GF-D8 (cell line): ENCODE measurements at places on chromosomes 6 and 20.

DNA sequence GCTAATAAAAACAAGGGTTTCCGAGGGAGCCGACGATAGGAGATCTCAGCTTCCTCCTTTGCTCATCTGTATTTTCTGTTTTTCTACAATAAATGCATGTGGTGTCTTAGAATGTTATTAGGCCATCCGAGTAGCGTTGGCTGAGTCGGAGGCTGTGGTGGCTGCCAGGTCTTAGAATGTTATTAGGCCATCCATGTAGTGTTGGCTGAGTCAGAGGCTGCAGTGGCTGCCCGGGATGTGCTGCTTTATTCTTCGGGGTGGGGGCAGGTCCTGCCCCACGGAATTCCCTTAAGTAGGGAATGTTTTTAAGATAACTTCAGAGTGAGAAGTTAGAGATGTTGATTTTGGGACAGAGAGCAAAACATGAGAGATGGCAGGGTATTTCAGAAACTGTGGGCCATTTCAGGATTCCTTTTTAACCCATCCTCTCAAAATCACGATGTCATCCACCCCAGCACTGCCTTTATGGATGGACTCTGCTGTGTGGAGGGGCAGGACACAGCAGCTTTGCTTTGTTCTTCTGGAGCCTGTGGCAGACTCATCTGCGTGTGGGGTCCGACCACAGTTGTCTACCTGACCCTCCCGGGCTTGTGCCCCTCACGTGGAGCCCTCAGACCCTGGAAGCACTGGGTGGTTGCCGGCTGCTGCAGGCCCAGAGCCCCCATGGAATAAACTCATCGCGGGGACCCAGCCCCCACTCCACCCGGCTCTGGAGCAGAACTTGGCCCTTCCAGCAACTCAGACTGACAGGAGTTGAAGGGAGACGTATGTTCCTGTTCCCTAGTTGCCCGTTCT, 20.4 kb downstream of the OSBPL2 start:
- DNase-seq, result no peak

DNA sequence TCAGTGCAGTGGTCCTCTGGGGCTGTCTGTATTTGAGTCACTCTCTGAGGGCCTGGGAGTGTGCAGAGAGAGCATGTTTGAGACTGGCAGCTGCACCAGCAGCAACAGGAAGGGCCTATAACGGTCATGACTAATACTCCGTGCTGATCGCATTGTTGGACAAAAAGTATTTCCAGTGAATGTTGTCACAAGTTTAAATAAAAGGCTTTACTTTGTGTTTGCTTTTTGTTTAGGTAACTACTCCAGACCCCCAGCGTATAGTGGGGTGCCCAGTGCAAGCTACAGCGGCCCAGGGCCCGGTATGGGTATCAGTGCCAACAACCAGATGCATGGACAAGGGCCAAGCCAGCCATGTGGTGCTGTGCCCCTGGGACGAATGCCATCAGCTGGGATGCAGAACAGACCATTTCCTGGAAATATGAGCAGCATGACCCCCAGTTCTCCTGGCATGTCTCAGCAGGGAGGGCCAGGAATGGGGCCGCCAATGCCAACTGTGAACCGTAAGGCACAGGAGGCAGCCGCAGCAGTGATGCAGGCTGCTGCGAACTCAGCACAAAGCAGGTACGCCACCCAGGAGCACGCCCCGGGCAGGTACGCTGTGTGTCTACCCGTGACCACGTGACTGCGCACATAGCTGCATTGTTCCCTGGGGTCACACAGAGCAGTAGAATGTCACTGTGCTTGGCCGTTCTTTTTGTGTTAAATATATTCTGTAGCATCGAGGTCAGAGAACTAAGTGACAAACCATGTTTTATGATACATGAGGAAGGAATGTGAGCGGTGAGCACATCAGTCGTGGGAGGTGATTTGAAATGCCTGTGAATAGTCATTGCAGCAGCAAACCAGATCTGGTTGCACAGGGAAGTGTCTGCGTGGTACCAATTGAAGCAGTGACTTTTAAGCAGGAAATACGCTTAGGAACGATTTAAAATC, 174.7 kb downstream of the TMEM242 start:
- no peak for DNase-seq

- DNase-seq, result no peak
Measured at GRCh38 chr20:34163307-34163706, 51.3 kb upstream of the EIF2S2 start.

GRCh38 chr20:44066645-44067606, 120.1 kb downstream of the JPH2 start:
- DNase-seq, result no peak

DNA sequence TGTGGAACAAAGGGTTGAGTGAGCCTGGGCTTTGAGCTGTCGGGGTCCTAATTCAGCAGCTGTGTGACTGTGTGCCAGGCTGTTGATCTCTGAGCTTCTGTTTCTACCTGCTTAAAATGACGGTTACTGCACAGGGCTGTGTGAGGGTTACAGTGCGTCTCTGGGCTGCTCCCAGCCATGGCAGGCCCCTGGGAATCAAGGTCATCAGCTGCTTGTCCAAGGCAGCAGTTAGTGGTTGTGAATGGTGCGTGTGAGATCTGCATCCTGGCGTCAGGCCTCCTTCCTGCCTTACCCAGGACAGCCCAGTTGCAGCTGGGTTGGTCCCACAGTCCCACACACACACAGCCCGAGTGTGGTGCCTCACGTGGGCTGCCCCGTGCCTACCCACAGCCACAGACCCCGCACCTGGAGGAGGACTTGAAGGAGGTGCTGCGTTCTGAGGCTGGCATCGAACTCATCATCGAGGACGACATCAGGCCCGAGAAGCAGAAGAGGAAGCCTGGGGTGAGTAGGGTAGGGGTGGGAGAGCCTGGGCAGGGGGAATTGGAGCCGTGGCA, 15.6 kb downstream of the GTSF1L start:
- DNase-seq, result no peak

DNA sequence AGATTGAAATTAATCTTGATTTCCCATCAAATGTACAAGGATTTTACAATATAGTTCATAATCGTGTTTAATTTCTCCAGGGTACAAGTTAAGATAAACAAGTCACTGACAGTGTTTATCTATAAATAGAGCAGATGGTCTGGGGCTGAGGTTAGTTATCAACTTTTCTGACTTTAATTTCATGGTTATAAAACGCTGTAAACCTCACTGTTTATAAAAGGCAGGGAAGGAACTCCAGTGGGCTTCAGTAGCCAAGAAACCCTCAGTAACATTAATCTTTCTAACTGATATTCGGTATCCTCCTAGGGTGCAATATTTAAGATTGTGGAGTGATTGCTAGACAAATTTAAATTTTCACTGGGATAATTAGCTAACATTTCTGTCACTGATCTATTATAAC, 68.6 kb downstream of the GFRAL start:
- no peak for DNase-seq

GRCh38 chr20:63295846-63296245, 2.9 kb downstream of the COL20A1 start:
- DNase-seq, result no peak

DNA sequence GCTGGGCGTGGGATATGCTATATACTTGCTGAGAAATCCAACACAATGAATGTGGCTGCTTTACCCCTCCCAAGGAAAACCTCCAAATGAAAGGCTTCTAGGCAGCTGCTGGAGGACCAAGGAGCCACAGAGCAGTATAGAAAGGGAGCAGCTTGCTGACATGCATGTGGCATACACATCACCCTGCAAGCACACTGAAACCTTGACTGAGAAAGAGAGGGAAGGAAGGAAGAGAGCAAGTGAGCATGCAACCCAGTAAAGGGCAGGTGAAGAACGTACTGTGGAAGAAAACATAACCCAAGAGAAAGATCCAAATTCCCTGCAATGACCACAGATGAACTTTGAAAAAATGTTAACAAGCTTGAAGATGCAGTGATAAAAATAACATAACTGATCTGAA, 543.0 kb downstream of the KIF16B start:
- no peak for DNase-seq

DNA sequence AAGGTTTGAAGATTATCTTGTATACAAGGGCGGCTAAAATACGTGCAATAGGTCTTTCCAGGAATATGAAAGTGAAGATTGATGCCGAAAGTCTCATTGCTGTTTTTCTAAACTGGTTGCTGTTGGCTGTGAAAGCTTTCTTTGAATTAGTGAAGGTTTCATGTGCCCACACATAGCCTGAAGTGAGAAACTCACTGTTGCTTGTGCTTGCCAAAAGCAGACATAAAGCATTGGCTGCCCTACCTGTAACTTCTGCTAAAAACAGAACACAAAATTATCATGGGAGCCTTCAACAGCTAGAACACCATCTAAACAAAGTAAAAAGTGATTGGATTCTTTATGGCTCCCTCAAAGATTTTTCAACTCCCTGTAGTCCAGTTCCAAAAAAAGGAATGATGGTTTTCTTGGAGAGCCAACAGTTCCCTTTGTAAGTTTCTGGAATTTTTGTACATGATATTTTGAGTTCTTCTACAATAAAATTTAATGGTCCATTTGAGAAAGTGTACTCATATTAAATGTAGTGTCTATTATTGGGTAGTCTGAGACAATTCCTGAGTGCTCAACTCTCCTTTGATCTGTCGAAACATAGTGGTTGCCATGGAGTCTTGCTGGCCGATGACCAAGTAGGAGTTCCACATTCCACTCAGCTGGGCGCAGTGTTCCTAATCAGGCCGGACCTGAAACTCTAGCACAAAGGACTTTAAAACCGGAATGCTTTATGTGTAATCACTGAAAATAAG, 68.5 kb downstream of the PLEKHG1 start:
- no peak for DNase-seq

DNA sequence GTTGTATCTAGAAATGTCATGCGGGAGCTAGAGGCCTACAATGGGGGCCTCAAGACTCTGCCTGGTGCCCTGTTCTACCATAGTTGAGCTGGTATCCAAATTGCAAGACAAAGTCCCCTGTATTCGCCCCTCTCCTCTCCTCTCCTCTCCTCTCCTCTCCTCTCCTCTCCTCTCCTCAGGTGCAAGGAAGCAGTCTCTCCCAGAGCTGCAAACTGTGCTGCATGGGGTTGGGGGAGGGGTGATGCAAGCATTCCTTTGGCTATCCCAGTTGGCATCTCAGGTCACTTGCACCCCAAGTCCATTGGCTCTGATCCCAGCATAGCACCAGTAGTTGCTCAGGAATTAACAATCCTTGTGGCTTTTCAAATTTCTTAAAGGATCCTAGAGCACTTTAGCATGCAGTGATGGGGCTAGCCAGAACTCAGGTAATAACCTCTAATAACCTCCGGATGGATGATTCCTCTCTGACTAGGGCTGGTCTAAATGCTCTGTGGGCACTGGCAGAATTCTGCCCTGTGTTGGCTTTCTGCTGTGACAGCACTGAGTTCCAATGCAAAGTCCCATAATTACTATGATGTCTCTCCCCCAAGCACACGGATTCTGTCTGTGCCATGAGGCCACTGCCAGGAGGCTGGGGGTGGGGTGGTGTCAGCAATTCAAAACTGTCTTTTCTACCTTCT, 35.3 kb downstream of the TAF11 start:
- DNase-seq, result no peak

DNA sequence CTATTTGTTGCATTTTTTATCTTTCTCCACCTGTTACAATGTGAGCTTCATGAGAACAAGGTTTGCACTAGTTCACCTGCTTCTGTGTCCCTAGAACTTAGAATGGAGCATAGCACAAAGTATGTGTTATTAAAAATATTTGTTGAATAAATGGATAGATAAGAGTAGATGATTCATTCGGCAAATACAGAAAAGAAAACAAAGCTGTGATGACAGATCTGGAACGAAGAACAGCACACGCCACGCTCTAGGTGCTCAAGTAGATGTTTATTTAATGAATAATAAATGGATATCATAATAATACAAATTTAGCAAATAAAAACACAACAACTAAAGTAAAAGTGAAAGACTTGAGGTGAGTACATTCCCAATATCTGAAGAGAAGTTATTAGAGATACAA, 273.1 kb downstream of the HAO1 start:
- DNase-seq, result no peak

GRCh38 chr6:158366363-158366762, 54.1 kb downstream of the TULP4 start:
- DNase-seq, result no peak

DNA sequence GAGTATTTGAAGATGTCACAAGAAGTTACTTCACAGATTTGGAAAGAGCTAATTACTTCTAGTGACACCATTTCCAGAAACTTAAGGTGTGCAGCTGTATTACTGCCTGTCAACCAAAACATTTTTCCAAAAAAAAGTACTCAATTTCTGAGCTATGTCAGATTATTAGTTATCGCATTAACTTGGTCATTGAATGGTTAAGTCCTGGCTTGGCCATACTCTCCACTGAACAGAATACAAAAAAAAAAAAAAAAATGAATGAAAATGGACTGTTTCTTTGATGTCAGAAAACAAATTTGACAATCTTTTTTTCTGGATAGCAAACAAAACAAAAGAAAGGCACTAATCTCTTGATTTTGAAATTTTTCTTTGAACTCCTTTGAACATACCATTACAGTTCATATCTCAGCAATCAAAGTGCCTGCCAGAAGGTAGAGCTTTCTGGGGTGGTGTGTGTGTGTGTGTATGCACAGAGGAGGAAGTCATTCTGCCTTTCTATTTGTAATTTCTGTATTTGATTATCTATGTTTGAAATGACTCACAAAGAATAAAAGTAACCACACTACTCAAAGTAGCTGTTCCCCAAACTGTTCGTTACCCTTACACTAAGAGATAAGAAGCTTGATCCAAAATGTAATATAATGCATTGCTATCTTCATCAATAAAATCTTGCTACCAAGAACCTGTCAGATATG, 210.8 kb upstream of the FUT9 start:
- DNase-seq, result no peak

- DNase-seq, result peak; percentile 91
Measured at GRCh38 chr20:19867940-19868371, 109.9 kb downstream of the RIN2 start.

GRCh38 chr20:44532981-44533331, 11.1 kb upstream of the SERINC3 start:
- DNase-seq, result no peak

- no peak for DNase-seq
Measured at GRCh38 chr6:102229271-102229670, 835.8 kb downstream of the GRIK2 start.

DNA sequence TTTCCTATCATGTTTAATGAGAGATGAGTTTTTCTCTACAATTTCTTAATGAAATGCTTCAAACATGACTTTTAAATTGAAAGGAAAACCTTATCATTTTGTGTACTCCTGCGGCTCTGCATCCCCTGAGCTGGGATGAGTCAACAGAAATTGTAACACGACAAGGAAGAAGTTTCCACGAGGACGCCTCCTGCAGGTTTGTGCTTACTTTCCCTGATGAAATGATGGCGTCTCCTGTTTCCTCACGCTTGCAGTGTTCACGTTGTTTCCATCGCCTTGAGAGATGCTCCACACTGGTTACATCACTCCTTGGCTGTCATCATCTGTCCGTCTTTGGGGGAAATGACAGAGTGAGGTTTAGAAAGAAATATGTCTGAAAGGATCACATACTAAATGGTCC, 233.7 kb upstream of the ZFP64 start:
- no peak for DNase-seq

GRCh38 chr6:5034736-5035135, 30.9 kb upstream of the RPP40 start:
- no peak for DNase-seq
